ENCODE measurements at places on chromosomes 6 and 20.

DNA sequence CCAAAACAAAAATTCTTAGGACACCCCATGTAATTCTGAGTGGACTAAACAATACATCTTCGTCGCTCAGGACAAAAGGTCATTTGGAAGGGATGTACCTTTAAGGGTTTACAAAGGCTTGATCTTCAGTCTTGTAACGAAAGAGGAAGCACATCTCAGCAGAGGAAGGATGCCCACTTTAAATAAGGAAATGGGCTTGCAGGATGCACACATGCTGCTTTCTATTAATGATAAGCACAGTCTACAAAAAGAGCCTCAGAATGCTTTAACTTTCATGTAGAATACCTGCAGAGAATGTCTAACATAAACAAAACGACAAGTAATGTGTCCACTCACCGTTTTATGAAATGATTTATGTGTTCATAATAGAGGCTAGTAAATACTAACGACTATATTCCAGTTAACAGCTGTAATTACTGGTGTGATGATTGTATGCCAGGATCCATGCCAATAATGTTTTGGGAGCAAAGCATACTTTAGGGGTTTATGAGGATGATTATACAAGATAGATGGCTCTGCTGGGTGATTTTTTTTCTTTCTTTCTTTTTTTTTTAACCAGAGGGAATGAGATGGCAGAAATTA, 216.9 kb downstream of the GMDS start:
- no peak for DNase-seq

DNA sequence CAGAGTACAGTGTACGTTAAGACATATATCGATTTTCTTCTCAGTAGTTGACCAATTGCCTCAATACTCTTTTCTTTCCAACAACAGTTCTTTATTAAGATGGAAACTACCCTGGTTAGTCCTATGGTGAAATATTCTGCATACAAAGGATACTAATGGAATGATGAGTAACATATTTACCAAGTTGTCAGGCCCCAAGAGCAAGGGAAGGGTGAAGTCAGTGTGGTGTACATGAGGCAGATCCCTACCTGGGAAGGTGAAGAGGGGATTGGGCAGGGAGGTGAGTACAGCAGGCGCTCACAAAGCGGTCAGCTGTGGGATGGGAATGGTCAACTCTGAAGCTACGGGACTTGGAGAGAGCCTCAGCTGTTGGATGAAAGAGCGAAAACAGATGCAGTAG, 29.7 kb downstream of the GJA1 start:
- no peak for DNase-seq

- no peak for DNase-seq
Measured at GRCh38 chr6:142935553-142936517, 9.1 kb downstream of the HIVEP2 start.

- DNase-seq = no peak
Measured at GRCh38 chr20:32752458-32753250, 9.4 kb upstream of the COMMD7 start.

- DNase-seq = peak; percentile 90
Measured at GRCh38 chr6:6547110-6547879, 41.2 kb upstream of the LY86 start.

- DNase-seq = no peak
Measured at GRCh38 chr20:47762699-47763268, 22.5 kb downstream of the SULF2 start.
